ENCODE measurements at places on chromosomes 13 and 19.
A peak's percentile ranks its signal among the peaks of the same experiment; 100 is the strongest.

GRCh38 chr13:112895521-112896465 is 73.2 kb upstream of the MCF2L start:
- peaks cover 11% of the 10 kb centered on the region for H3K27me3 ChIP-seq
- peaks cover 8% of the 10 kb centered on the region for H3K4me1 ChIP-seq
- H3K36me3 ChIP-seq, result no peaks in the 10 kb centered on the region
- H3K27ac ChIP-seq, result no peak overlapping the region
- no peak for DNase-seq

- no peaks in the 10 kb centered on the region for H3K36me3 ChIP-seq
- H3K27me3 ChIP-seq, result no peaks in the 10 kb centered on the region
- no peak for DNase-seq
Observed at GRCh38 chr13:39577838-39578491, 25.0 kb downstream of the LHFPL6 start.

DNA sequence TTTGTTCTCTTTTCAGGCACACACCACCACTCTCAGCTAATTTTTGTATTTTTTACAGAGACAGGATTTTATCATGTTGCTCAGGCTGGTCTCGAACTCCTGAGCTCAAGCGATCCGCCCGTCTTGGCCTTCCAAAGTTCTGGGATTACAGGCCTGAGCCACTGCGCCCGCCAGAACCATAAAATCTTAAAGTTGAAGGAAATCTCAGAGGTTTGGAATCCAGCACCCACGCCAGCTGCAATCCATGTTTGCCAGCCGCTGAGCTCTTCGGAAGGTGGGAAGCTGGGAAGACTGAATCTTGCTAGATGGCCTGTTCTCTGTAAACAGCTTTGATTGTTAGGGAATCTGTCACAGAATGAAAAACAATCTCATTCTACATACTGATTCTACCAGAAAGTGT is 38.5 kb downstream of the SPATA13 start:
- H3K27ac ChIP-seq, result no peak overlapping the region
- peaks cover 4% of the 10 kb centered on the region for H3K4me1 ChIP-seq
- H3K36me3 ChIP-seq, result no peaks in the 10 kb centered on the region
- no peak overlapping the region for H3K4me3 ChIP-seq
- no peak for DNase-seq

GRCh38 chr19:51690454-51691073 is 2.6 kb upstream of the SPACA6 start:
- peaks cover 5% of the 10 kb centered on the region for H3K27me3 ChIP-seq
- peaks cover 5% of the 10 kb centered on the region for H3K4me1 ChIP-seq
- peak overlapping the region; percentile 80 for H3K4me3 ChIP-seq
- peak overlapping the region; percentile 79 for H3K27ac ChIP-seq

- H3K27me3 ChIP-seq, result no peaks in the 10 kb centered on the region
- no peaks in the 10 kb centered on the region for H3K4me1 ChIP-seq
- no peak for DNase-seq
- H3K36me3 ChIP-seq, result no peaks in the 10 kb centered on the region
- no peak overlapping the region for H3K4me3 ChIP-seq
- no peak overlapping the region for H3K27ac ChIP-seq
Observed at GRCh38 chr13:38981096-38981495, 9.5 kb downstream of the STOML3 start.

- peaks cover 87% of the 10 kb centered on the region for H3K4me1 ChIP-seq
- no peak overlapping the region for H3K4me3 ChIP-seq
- no peak for DNase-seq
- H3K27ac ChIP-seq, result no peak overlapping the region
- H3K36me3 ChIP-seq, result peaks cover 53% of the 10 kb centered on the region
Observed at GRCh38 chr13:114112231-114112825, 20.1 kb downstream of the RASA3 start.

GRCh38 chr13:34020388-34020787 is 202.4 kb downstream of the RFC3 start:
- H3K4me3 ChIP-seq, result no peak overlapping the region
- H3K36me3 ChIP-seq, result no peaks in the 10 kb centered on the region
